ENCODE measurements at places on chromosomes 5 and 9.

DNA sequence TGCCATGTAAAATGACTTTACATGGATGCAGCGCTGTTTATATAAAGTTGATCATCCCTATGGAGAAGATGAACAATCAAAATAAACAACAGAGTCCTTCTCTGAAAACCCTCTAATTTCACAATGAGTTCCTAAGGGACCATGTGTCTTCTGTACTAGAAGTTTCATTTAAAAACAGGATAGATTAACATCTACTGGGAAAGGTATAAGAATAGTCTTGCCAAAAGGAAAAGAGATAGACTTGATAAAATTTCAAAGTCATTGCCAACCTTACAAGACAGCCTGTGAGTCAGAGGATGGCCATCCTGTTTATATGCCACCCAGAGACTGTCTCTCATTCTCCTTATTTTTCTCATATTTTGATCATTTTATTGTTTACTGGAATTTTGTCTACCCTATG is 367.1 kb upstream of the PDE4D start:
- no peak for DNase-seq

- DNase-seq: no peak
Measured at GRCh38 chr5:179901462-179901861, 6.2 kb downstream of the TBC1D9B start.

DNA sequence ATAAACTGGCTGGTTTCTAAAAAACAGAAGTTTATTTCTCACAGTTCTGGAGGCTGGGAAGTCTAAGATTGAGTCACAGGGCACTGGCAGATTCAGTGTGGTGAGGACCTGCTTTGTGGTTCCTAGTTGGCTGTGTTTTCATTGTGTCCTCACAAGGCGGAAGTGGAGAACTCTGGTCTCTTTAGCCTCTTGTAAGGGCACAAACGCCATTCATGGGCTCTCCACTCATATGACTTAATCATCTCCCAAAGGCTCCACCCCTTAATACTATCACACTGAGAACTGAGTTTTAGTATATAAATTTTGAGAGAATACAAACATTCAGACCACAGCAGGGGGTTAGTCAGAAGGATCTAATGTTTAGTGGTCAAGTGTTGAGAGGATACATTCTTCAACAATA is 208.2 kb downstream of the SEC61B start:
- DNase-seq: no peak

GRCh38 chr5:83864652-83865051 is 144.0 kb upstream of the HAPLN1 start:
- DNase-seq: no peak

DNA sequence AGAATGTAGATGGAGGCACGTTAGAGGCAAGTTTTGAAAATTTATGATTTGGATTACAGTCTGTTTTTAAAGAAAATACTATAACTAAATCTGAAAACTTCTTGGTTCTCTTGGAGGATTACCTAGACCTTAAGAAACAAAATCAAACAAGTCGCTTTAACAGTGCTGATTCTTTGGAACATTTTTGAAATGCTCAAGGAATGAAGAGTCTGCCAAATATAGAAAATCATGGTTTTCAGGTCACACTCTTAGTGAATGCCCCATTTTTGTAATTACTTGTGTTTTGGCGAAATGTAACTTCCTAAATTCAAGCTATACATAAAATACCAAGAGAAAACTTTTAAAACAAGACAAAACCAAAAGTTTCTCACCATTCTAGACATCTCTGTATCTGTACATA is 93.2 kb downstream of the EQTN start:
- no peak for DNase-seq

- no peak for DNase-seq
Measured at GRCh38 chr9:135146766-135147473, 59.5 kb downstream of the OLFM1 start.

DNA sequence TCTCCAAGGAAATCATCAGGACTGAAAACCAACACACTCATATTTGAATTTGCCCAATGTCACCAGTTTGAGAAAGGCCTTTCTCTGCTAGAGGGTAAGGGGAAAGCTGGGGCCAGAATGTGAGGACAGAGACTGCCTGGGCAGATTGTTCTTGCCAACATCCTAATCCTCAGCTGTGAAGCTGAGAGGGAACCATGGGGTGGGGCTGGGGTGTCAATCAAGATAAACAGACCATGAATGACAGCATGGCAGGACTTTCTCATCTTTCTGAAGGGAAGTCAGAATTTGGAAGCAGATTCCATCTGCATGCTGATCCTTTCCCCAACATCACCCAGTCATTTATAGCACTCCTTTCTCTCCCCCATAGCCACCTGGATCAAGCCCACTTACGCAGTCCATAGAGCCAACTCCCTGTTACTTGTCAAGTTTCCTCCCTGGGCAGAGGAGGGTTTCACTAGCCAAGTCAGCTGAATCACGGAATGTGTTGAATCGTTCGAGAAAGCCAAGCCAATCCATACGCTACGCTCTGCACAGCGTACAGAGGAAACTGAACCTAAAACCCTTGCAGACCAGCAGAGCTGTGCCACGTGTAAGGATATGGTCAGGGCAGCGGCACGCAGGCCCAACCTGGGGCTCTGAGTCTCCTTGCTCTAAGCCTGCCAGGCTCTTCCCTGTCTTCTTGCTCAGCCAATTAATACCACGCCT is 14.9 kb downstream of the GLDC start:
- DNase-seq: no peak

DNA sequence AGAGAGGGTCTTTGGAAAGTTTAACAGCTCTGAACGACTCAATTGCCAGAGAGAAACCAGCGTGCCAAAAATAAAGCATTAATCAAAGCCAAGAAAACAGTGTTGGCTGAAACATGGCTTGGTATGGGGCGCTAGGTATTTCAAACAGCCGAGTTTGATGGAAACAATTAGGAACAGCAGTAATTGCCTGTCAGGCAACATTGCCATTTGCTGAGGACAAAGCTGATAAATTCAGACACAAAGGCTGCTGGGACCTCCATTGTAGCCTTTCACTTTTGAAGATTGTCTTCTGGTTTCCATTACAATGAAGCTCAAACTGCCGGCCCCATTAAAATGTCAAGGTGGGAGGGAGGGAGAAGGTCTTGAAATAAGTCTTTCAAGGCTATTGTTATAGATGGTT is 125.4 kb upstream of the SPDL1 start:
- DNase-seq: no peak

DNA sequence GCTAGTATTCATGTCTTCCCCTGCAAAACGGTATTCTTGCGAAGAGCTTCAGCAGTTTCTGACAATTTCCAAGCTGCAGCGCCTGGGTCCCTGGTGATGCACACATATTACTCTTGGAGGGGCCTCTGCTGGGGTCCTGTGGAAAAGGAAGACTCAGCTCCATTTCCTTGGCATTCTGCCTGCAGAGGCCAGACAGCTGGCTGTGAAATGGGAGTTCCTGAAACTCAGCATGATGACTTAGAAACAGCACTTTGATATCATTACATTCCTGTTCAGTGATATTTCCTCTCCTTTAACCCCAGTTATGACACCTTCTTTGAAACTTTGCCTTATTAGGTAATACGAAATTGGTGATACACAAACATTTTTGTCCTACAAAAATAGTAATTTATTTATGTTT is 98.5 kb downstream of the APBA1 start:
- no peak for DNase-seq

DNA sequence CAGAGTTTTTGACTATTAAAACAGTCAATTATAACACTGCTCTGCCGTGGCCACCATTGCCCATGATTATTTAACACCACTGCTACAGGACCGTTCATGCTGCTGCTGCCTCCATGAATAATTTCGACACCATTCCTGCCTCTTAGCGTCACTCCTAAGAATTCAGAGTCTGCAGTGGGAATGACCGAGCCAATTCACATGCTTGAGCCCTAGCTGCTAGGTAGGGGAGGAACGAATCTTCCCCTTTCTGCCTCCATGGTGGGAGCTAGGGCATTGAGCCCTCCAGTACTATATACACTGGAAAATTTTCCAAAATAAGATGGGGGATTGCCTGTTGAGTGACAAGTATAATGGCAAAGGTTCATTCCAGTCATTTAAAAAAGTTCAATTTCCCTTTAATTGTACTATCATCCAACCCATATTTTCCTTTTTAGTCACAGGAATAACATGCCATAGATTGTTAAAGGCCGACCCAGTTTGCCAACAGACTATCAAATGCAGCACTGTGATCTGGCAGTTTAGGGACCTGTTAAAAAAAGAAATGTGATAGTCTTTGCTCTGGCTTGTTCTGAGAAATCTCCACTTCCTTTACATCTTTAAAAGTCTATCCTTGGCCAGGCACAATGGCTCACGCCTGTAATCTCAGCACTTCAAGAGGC is 13.5 kb upstream of the B4GALT1 start:
- no peak for DNase-seq

GRCh38 chr5:6733411-6734242 is 20.4 kb downstream of the TENT4A start:
- no peak for DNase-seq

DNA sequence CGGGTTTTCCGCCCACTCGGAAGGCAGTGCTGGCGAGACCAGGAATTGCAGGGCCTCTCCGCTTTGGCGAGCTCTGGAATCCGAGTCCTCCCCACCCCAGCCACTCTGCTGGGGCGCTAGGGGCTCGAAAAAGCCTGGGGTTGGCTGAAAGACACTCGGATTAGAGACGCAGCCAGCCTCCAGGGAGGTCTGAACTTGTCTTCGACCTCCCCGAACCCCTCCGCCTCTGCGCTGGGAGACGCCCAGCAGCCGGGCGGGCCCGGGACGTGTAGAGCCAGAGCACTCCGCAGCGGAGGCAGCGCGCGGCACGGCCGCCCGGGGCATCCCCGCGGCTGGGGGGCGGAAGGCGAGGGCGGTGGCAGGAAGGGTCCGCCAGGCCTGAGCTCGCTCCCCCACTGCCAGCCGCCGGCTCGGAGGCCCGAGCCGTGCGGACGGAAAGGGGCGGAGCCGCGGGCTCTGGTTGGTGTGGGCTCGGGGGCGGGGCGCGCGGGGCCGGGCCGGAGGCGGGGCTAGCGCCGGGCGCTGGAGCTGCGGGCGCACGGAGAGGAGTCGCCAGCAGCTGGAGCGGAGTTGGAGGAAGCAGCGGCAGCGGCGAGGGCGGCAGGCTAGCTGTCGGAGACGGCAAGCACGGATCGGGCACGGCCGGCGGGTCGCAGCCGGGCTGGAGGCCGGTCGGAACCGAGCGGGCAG is at the start of gene PIK3R1:
TSS of gene PIK3R1 (plus strand) at position 549 of the 690 bp plus-strand sequence. CDS start 10,920 bp downstream, outside the sequence.
- DNase-seq: peak; percentile 83

DNA sequence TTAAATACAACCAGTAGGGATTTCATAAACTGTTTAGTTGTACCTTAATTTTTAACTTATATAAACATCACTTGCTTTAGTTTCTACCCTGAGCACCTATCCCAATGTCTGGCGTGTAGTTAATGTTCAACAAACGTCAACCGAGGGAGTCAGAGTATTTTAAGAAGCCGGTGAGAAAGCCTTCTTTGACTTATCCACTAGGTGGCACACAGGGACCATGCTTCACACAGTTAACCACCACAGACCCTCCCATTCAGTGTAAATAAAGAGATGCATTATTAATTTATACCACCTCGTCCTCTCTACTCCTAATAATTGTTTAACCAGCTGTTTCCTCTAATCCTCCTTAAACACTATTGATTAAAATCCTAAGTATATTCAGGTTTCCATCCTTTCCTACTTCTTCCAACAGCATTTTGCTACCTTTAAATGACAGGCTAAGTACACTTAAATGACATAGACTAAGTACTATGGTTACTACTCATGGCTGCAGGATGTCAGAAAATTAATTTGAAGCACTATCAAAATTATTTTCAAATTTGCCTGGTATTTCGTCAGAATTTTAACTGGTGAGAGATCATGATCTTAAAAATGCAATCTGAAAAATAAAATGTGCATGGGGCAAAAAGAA is 2.3 kb downstream of the HAPLN1 start:
- DNase-seq: no peak

GRCh38 chr9:124088476-124088837 is 76.9 kb downstream of the LHX2 start:
- DNase-seq: no peak

GRCh38 chr9:127973169-127974000 is 7.4 kb downstream of the EEIG1 start:
- DNase-seq: no peak

GRCh38 chr9:126684965-126685465 is 71.3 kb downstream of the LMX1B start:
- DNase-seq: no peak

GRCh38 chr5:172795318-172795977 is 24.5 kb upstream of the DUSP1 start:
- no peak for DNase-seq

GRCh38 chr5:2183154-2184025 is 300.7 kb upstream of the IRX4 start:
- DNase-seq: no peak

- DNase-seq: peak; percentile 70
Measured at GRCh38 chr5:80654391-80655230, at the start of the genes DHFR and MSH3. Gene DHFR, minus strand, starts transcription at chr5:80654983. Its CDS starts 494 bp downstream, at chr5:80654489. Gene MSH3, plus strand, starts transcription at chr5:80654652. Its CDS starts 76 bp downstream, at chr5:80654728.

DNA sequence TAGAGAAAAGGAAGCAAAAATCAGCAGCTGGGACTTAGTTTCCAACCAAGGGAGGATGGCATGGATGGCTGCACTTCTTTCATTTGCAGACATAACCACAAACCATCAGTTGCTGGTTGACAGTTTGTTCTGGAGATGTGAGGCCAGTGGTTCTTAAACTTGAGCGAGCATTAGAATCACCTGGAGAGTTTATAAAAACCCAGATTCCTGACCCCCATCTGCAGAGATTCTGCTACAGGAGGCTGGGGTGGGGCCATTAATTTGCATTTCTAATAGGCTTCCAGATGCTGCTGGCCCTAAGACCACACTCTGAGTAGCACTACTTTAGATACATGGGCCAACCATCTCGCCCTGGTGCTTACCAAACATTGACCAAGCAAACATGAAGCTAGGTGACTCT is 60.8 kb downstream of the MARCHF3 start:
- no peak for DNase-seq

- no peak for DNase-seq
Measured at GRCh38 chr5:139282197-139282557, 11.4 kb upstream of the MATR3 start.

DNA sequence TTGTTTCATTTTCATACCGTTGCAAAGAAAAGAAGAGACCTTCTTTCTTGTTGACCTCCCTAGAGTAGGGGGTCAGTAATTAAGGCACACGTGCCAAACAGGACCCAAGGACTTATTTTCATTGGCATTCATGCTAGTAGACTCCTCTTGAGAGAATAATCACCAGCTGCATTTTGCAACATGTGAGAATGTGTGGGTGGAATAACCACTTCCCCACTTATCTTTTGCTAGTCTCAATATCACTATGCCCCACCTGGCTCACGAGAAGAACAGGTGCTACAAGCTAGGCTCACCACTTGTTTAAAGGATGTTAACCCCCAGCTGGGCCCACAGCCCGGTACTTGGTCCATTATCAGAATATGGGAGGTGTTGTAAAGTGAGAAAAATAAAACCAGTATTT is 460.7 kb upstream of the MEF2C start:
- DNase-seq: no peak

- no peak for DNase-seq
Measured at GRCh38 chr9:36074870-36075532, 38.3 kb downstream of the RECK start.

- DNase-seq: no peak
Measured at GRCh38 chr5:168168978-168169698, 122.3 kb upstream of the WWC1 start.

DNA sequence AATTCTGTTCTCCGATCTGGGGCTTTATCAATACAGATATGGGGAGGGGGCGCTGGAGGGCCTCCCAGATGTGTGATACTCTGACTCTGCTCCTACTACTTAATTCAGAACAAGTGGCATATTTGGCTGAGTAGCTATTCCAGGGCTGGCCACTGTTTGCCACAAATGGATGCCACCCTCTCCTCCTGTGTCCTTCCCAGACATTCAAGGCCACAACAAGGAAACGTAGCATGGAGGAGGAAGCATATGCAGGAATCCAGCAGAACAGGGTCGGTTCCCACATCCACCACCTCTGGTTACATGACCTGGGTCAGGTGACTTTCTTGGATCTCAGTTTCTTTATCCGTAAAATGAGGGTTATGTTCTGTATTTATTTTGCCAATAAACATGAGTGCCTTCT is 131.0 kb downstream of the GOLPH3 start:
- no peak for DNase-seq

Data from stimulated activated CD8-positive, alpha-beta memory T cell treated with anti-CD3 and anti-CD28 coated beads, Interleukin-4, amount 100 ng/mL, for 4 hours (primary cell).